Islet precursor cell (in vitro differentiated cells): ENCODE measurements at places on chromosomes 7 and 10.
A peak's percentile ranks its signal among the peaks of the same experiment; 100 is the strongest.

DNA sequence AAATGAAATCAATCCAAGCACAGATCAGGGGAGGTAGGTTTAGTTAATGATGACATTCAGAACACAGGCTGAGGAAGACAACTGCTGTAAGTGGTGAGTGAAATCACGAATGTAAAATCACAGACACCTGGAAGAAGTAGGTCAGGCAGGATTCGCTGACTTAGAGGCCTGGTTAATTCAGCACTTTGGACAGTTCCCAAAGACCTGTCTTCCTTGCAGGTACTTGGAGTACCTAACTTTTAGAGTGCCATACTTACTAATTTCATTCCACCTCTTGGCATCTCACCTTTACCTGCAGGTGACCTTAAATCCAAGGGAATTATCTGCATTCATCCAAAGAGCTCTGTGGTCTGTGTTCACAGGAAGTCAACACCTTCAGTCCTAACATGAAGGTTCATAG is 822.3 kb downstream of the PHTF2 start:
- peak; percentile 66 for DNase-seq

DNA sequence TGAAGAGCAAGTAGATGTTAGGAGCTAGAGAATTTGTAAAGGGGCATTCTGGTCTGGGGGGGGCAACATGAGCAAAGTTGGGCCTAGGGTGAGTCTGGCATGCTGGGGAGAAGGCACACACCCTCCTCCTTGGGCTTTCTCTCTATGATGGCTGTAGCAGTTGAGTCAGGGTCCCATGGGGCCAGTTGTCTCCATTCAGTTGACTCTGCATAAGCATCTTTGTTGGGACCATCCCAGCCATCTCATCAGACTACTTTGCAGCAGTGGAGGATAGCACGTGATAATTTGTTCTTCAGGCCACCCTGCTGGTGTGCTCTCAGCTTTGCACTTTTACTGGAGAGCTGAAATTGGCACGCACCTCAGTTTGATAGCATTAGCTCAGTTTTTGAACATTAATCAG is 55.2 kb downstream of the LRMDA start:
- no peak for DNase-seq

- DNase-seq: no peak
Measured at GRCh38 chr10:115606086-115606485, 512.9 kb downstream of the ATRNL1 start.

DNA sequence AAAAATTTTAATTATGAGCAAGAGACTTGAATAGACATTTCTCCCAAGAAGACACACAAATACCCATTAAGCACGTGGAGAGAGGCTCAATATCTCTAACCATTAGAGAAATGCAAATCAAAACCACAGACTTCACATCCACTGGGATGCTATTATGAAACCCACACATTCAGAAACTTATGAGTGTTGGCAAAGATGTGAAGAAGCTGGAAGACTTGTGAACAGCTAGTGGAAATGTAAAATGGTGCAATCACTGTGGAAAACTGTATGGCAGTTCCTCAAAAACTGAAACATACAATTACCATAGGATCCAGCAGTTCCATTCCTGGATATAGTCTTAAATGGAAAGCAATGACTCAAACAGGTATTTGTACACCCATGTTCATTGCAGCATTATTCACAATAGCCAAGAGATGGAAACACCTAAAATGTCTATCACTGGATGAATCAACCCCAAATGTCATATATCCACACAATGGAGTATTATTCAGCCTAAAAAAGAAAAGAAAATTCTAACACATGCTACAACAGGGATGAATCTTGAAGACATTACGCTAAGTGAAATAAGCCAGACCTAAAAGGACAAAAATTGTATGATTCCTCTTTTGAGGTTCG is 53.5 kb upstream of the FRMD4A start:
- no peak for DNase-seq

DNA sequence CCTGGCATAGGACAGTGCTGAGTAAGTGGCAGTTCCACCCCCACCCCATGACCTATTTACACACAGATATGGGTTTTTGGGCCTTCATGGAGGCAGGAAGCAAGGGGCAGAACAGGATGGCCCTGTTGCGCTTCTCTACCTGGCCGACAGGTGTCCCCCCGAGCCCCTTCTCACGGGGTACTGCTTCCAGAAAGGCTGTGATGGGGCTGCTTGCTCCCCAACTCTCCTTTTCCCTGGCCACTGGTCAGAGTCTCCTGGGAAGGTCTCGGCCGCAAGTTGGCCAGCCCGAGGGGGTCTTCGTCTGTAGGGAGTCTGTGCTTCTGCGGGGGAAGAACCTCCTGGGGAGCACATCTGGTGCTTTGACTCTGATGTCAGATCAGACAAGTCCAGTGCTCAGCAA is 139.8 kb upstream of the TNS3 start:
- no peak for DNase-seq
